Fibroblast of skin of left biceps (primary cell): ENCODE measurements at places on chromosomes 3 and 15.
A peak's percentile ranks its signal among the peaks of the same experiment; 100 is the strongest.

- DNase-seq = no peak
Measured at GRCh38 chr3:57152151-57153143, 12.7 kb downstream of the IL17RD start.

DNA sequence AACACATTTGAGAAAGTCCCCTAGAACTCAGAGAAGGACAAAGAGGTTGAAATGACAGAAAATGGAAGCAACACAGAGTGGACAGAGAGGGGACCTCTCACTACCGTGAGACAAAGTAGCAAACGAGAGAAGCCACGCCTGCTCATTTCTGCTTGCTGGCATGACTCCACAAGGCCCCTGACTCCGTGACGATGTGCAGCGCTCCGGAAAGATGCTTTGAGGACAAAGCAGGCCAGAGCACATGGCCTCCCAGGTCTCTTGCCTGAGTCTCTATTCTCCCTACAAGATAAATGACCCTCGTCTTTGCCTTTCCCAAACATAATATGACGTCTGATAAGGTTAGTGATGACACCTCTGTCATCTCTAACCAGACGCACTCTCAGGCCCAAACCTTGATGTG is 63.8 kb upstream of the CTSH start:
- no peak for DNase-seq

- DNase-seq = no peak
Measured at GRCh38 chr3:156472150-156472549, 82.8 kb downstream of the SSR3 start.

- DNase-seq = no peak
Measured at GRCh38 chr15:73021139-73021621, 31.1 kb upstream of the NEO1 start.

GRCh38 chr15:62186578-62186977 is 21.5 kb upstream of the C2CD4B start:
- DNase-seq = no peak

- no peak for DNase-seq
Measured at GRCh38 chr3:72606005-72606800, 242.0 kb downstream of the SHQ1 start.

DNA sequence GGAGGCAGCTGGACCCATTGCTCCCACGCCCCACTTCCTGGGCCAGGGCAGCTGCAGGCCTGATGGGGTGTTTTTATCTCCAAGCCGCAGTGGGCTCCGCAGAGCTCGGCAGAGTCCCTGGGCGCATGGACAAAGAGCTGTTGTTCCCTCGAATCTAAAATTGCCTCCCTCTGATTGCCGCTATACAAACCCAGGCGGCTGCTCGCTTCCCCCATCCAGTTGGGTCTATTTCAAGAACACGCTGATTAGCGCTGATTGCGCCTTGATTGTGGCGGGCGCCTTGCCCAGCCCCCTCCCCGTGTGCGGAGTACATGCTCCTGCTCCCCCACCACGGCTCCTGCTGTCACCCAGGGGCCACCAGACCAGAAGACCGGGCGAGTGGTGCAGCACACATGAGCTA is 43.4 kb upstream of the SLC6A1 start:
- DNase-seq = no peak

GRCh38 chr3:24407980-24408680 is 86.5 kb downstream of the THRB start:
- no peak for DNase-seq

- no peak for DNase-seq
Measured at GRCh38 chr3:45946875-45947274, 3.6 kb downstream of the CXCR6 start.

DNA sequence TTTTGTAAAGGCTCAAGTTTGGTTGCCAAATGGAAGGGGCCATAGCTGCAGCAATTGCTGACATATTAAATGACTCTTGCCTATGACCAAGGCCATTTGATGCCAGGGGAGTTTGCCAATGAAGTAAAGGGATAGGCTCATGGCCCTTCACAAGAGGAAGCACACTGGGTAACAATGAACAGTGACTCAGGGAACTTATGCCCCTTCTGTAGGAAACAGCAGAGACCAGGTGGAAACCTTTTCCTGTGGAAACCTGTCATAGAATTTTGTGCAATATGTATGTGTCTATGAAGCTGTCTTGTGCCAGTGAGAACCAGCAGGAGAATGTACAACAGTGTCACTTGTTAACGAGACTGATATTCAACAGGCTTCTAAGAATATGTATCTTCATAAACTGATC is 25.4 kb upstream of the AVEN start:
- DNase-seq = no peak

GRCh38 chr3:10145685-10146084 is 4.1 kb downstream of the VHL start:
- DNase-seq = no peak

- no peak for DNase-seq
Measured at GRCh38 chr15:67021455-67021854, 43.9 kb upstream of the SMAD3 start.

GRCh38 chr3:14461748-14462324 is 59.4 kb downstream of the SLC6A6 start:
- no peak for DNase-seq

DNA sequence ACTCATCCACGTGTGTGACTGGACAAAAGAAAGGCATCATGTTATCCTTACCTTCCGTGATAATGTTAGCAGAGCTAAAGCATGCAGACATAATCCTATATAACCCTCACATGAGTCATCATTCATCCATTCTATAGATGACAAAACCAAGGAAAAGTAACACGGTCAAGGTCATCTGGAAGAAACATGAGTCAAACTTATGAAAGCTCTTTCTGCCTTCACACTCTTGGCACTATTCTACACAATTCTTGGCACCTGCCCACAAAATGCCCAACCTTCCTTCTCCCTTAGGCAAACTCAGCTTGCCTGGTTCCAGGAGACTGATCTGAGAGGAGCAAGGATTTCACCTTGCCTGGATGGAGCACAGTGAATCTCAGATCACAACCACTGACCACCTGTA is 66.9 kb downstream of the PRICKLE2 start:
- no peak for DNase-seq

DNA sequence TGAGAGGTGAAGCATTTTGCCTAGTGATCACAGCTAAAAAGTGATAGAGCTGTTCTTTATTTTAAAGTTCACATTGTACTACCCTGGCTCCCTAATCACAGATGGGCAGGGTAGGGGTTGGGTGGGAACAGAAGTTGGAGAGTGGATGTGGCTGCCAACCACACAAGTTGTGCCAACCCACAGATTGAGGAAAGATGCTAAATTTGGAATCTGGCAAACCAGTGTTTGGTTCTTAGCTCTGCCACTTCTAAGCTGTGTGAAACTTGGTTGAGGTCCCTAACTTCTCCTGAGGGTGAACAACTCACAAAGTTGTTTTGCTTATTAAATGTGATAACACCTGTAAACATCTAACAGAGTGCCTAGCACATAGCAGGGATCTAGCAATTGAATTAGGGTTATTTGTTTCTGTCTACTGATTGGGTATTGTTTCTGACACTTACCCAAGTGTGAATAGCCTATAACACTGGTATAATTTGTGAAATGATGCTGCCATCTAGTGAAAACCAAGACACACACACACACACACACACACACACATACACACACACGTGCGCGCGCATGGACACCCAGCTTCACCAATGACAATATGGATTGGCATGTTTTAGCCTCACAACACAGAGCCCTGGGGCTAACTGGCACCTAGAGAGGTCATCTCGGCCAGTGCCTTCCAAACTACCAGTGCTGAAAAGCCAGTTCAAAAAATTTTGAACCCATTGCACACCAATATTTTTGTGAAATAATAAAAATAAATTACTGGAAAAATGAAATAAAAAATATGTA is 25.3 kb downstream of the ADGRG7 start:
- DNase-seq = no peak

GRCh38 chr3:11776346-11776745 is 70.3 kb downstream of the TAMM41 start:
- no peak for DNase-seq

DNA sequence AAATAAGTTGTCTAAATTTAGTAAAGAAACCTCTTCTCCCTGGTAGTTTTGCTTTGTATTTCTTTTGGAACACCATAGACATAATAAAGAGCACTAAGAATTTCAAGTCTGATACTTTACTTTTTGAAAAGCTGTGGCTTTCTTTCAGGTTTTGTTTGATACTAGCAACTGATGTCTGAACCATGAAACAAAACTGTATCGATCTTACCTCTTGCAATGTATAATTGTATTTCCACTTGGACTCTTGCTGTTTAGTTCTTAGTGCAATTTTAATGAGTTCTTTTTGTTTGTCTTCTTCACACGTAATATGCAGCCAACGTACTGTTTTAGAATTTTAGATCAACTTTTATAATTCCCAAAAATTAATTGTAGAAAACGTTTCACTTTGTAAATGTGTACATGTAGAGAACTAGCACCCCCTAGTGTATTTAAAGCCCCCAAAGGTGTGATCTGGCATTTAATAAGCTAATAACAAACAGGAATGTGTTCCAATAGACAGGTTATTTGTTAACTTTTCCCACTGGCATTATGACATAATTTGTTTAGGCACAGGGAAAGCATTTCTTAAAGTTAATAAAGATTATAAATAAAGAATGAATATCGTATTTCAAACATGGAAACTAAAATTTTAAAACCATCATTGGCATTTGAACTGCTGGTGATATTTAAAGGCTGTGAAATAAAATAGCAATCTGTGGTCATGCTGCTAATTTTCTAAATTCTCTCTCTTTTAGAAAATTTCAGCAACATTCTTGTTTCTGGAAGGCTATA is 289.1 kb upstream of the DNAJC19 start:
- no peak for DNase-seq

- no peak for DNase-seq
Measured at GRCh38 chr3:151578495-151578894, 117.6 kb upstream of the IGSF10 start.

DNA sequence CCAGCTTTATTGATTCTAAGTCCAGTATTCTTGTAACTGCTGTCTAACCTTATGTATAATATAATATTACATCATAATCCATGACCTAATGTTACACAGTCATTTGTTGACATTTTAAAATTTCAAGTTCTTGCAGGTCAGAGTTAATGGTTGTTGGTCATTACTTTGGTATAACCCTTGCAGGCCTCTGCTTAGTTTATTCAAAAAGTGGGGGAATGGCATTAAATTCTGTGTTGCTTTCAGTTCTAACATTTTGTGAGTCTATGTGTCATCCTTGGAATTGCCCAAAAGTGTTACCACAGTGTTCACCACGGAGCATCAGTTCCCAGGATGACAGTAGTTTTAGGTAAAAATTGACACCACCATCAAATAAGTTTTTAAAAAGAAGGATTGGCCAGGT is 174.8 kb upstream of the BCL6 start:
- no peak for DNase-seq

DNA sequence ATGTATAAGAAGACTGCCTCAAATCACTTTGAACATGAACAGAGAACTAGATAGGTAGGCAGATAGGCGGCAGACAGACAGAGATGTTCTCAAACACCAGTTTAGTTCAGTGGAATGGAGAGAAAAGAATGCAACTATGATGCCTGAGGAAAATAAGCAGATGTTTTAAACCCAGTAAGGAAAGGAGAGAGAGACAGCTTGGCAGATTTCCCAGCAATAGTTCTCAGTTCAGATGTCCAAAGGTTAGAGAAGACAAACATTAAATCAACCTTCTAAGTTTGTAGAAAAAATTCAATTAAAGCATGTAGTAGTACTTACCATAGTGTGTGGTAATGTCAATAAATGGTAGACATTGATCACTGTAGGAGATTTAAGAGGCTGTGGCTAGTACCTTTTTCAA is 209.6 kb upstream of the PFN2 start:
- DNase-seq = peak; percentile 77

- no peak for DNase-seq
Measured at GRCh38 chr3:10292505-10293419, at the start of gene GHRL. Gene GHRL, minus strand, starts transcription at chr3:10292947. Its CDS starts 2,767 bp downstream, at chr3:10290180.

GRCh38 chr3:52436500-52437149 is 8.3 kb downstream of the SEMA3G start:
- no peak for DNase-seq

- no peak for DNase-seq
Measured at GRCh38 chr15:78216276-78217104, 17.9 kb downstream of the ACSBG1 start.

- DNase-seq = no peak
Measured at GRCh38 chr3:178131801-178132200, 404.4 kb upstream of the KCNMB2 start.

- no peak for DNase-seq
Measured at GRCh38 chr3:55797084-55797483, 310.0 kb upstream of the WNT5A start.

- DNase-seq = no peak
Measured at GRCh38 chr3:181823716-181824115, 112.0 kb downstream of the SOX2 start.

DNA sequence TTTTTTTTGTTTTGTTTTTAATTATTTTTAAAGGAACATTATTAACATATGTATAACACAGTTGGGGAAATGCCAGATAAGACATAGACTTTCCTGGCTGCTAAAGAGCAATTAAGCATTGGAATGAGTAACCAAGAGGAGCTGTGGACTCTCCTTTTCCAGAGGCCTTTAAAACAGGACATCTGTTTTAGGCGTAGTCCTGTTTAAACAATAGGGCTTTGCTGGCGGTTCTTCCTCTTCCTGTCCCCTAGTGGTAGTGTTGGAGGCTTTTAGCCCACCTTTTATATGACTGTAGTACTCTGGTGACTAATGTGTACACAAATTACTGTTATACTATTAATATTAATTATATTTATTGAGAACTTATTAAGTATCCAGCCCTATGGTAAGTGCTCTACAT is 81.9 kb downstream of the PPARG start:
- peak; percentile 17 for DNase-seq
